ENCODE measurements at places on chromosomes 2 and 18.

DNA sequence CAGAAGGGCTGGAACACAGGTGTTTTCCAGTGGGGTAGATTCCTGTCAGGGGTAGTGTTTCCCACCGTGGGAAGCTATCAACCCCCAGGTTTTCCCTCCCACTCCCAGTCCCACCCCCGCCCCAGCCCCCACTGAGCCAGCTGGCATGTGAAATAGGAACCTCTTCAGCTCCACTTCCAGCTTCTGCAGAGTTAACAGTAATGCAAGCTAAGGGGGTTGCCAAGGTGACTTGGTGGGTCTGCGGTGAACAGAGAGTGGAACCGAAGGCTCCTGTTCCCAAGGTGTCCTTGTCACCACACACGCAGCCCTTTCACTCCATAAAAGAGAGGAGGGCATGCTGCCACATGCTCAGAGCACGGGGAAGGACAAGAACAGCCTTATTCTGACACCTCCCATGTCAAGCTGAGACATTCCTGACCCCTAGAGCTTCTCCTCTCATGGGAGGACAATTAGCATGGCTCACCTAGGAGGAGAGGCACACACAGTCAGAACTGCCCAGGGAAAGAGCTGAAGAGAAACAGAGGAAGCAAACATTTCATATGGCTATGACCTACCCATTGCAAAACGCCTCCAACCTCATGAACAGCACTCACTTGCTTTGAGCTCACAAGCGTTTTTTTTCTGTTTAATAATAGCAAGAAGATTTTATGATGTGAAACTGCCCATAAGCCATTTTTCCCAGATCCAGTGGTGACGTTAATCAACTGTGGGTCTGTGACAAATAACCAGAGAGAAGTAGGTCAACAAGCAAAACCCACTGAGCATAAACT is 39.8 kb upstream of the TBC1D8 start:
- DNase-seq: no peak

DNA sequence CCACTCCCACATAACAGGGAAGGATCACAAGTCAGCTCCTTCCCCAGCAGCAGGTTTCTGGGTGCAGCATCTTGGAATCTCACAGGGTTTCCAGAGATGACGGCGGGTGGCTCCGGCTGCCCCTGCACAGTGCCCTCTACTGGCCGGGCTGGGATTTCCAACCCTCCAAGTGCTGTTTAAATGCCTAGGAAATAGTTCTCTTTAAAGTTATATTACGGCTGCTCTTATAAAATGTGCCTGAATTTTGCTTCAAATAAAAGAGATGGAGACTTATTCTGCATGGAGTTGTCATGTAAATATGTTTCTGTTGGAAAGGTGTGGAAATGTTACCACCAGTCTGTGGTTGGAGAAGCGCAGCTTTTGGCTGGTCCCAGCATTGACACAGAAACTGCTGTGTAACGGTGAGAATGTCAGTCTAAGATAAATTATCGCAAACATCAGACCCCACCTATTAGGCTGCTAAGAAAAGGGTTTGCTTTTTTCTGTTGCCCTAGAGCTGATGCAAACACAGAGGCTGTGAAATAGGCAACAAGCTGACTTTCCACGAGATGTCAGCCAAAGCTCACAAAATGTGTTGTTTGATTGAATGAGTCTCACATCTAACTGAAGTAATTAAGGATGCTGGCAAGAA is 3.3 kb upstream of the HJURP start:
- DNase-seq: peak; percentile 29

GRCh38 chr2:191032588-191033429 is 18.8 kb upstream of the STAT1 start:
- DNase-seq: no peak

DNA sequence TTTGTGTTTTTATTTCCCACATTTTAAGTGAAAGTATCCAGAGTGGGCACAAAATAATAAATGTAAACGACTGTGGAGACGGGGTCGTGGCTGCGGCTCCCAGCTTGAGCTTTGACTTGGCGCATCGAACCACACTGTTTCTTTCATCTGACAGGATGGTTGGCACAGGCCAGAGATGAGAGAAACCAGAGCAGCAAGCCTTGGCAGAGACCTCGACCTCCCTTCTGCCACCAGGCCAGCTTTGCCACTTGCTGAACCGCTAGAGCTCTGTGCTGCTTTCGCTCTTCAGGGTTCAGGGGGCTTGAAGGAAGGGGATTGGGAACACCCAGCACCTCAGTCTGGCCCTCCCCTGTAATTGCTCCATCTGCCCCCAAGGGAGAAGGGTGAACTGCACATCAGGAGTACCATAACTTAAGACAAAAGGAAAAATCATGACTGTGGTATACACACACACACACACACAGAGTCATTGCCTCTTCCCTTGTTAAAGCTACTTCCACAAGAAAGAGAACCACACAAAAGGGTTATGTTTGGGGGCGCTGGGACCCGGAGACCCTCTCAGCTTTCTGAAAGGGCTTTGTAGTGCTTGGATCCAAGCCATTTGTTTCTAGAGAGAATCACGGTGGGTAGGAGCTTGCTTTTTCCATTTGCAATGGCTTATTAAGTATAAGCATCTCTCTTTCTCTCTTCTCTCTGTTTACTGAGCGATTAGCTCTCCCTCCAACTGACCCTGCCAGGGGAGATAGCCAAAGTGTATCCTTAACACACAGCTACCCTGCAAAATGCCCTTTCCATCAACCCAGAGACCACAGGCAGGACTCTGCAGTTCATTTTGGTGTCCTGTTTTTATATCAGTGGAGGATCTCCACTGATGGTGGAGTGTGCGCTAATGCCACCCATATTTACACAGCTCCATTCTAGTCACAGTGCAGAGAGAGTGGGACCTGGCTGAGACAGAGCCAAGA is 23.0 kb downstream of the POU3F3 start:
- DNase-seq: no peak

GRCh38 chr2:31957354-31958139 is 53.3 kb downstream of the MEMO1 start:
- DNase-seq: no peak

GRCh38 chr2:118983133-118983532 is 41.1 kb downstream of the MARCO start:
- DNase-seq: no peak

DNA sequence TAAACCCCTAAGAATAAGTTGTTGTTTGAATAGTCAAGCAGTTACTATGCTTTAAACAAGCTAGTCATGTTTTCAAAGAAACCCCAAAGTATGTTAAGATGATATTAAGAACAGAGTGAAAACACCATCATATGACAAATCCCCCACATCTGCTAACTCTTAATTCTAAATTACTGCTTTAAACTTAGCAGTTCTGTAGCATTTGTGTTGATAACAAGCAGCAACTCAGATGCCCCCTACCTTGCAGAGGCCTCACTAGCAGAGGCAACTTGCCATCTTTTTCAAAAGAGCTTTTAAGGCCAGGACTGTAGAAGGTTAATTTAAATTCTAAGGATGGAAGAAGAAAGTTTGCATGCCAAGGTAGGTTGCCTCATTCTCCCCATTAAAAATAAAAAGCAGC is 376.2 kb downstream of the SETBP1 start:
- DNase-seq: no peak

DNA sequence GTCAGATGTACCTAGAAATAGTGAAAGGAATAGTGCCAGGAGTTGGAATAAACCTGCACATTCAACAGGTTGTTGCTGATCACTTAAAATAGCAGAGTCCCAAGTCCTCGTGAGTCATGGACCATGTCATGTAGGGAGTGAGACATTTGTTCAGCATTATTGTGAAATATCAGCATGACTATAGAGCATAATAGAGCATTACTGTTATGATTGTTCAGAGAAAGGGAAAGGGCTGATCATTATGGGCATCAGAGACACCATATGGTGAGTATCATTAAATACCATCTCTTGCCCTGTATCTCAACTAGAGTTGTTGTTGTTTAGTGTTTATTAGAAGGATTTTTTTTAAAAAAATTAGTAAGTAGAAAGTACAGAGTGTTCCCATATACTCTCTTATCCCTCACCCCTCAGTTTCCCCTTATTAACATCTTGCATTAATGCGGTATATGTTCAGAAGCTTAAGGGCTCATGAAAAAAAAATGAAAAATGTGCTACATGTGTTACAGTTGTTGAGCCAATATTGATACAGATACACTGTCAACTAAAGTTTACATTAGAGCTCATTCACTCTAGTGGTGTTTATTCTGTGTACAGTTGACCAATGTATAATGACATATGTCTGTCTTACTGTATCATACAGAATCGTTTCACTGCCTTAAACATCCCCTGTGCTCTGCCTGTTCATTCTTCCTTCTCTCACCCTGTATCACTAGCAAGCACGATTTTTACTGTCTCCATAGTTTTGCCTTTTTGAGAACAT is 5.7 kb downstream of the ELAC1 start:
- DNase-seq: peak; percentile 71

- DNase-seq: no peak
These were observed 2.9 kb downstream of the CYP26B1 start for GRCh38 chr2:72144632-72145288.

DNA sequence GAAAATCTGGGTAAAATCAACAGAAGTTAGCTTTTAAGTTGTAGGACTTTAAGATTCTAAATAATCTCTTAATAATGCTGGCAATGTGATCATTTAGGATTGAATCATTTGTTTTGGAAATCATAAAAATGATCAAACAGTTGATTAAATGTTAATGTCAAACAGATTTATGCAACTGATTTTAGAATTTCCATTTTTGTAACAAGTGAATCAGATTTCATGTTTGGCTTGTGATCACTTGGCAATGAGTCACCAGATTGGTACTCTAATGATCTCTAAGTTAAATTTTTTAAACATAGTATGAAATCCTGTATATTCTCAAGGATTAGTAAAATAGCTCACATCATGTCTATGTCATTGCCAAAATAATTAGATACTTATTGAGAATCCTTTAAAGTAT is 50.1 kb upstream of the UNC80 start:
- peak; percentile 7 for DNase-seq

GRCh38 chr2:119419803-119420508 is 11.7 kb upstream of the TMEM37 start:
- no peak for DNase-seq

DNA sequence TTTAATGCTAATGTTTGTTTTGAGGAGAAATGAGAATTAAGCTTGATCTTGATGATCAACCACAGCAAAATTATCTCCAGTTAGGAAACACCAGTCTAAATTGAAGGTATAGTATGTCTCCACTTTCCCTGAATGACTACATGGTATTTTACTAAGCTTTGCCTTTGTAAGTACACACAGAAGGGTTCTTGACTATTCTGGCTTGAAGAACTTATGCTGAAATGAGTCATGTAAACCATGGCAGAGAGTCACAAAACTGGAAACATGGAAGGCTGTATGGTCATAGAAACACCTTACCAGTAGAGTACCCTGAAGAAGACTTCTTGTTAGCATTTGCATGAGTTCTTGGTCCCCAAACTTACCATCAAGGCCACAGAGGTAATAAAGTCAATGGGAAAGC is 250.5 kb downstream of the SLC8A1 start:
- DNase-seq: no peak

- DNase-seq: no peak
These were observed 3.7 kb upstream of the EMILIN2 start for GRCh38 chr18:2843146-2843545.

DNA sequence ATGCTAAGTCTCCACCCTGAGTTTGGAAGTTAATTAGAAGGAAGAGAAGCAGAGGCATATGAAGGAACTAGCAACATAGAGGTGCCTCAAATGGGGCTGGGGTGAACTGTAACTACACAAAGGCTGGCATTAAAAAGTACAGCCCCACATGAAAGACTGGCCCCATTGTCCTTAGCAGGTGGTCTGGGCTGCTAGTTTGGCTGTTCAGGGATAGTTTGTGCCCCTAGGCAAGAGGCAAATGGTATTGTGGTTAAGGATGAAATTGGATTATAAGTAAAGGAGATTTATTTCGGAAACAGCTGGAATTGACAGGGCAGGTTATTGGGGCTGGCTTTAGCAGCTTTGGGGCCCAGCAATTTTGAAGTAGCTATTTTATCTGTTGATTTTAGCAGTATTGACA is 365.7 kb upstream of the TNP1 start:
- DNase-seq: no peak

DNA sequence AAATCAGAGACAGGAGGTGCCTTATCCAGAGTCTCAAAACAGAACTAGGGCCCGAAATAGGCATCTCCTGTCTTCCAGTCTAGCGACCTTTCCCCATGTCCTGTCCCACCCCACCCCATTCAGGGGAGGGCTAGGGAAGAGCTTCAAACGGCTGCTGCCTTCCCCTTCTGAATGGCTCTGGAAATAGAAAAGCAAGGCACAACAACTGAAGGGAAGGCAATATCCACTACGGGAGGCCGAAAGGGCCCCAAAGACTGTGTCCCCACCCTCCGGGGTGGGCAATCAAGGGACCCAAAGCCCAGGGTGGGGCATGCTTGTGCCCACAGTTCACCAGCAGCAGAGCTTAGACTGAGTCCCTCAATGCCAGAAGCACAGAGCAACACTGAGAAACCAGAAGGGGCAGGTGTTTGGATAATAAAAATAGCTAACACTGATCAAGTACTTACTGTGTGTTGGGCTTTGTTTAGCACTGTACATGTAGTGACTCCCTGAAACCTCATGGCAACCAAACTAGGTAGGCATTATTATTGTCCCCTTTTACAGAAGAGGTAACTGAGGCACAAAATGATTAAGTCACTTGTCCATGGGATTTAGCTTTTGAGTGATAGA is 38.5 kb downstream of the CYRIA start:
- no peak for DNase-seq

- no peak for DNase-seq
These were observed 16.3 kb upstream of the CDH2 start for GRCh38 chr18:28193177-28193778.

DNA sequence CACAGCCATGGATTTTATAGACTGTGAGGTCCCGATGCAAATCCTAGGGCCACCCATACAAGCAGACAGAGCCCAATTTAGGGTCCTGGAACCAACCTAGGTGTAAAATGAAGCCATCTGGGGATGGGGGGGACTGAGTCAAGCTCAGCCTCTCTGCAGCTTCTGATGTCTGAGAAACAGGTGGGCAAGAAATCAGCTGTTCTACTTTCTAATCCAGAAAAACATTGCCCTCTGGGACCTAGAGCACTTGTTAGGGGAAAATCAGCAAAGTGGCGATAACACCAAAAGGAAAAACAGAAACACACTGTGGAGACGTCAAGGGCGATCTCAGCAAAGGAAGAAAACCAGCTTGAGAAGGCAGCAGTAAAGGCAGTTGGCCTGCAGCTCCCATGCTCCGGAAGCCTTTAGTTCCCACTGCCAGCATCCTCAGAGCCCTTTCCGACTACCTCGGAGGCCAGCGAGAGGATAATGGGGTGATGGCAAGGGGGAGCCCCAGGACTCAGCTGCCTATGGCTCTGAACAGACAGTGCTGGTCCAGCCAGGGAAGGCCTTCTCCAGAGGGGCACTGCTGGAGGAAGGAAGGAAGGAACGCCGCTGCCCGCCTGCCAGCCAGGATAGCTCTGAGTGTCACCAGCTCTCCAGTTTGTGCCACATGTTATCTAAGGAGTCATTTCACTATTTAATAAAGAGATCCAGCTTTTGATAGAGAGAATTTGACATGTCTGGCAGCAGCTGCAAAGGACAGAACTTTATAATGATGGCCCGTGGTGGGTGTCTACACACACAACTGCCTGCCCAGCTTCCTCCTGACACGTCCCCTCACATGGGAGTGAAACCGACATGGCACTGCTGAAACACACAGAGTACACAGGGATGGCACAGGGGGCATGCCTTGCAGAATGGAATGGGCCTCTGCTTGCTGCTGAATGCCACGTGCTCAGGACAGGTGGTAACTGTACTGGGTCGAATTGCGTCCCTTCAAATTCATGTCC is 37.7 kb downstream of the HS1BP3 start:
- DNase-seq: no peak

GRCh38 chr2:238420878-238421694 is 5.6 kb upstream of the ASB1 start:
- DNase-seq: no peak

GRCh38 chr2:56292951-56293350 is 109.2 kb downstream of the CCDC85A start:
- DNase-seq: no peak

- no peak for DNase-seq
These were observed 46.3 kb upstream of the STAT4 start for GRCh38 chr2:191197096-191197495.

Measured in fibroblast of pulmonary artery (primary cell).